ENCODE measurements at places on chromosomes 16 and 17.

- DNase-seq = no peak
These were observed 166.6 kb downstream of the PHKB start for GRCh38 chr16:47627721-47628120.

GRCh38 chr17:31144428-31144827 is 49.7 kb downstream of the NF1 start:
- no peak for DNase-seq

- DNase-seq = no peak
These were observed 16.2 kb upstream of the FOXF1 start for GRCh38 chr16:86494039-86494564.

- DNase-seq = no peak
These were observed 27.3 kb upstream of the STH start for GRCh38 chr17:45971698-45972141.

GRCh38 chr16:30353438-30354129 is 1.5 kb downstream of the CD2BP2 start:
- no peak for DNase-seq

DNA sequence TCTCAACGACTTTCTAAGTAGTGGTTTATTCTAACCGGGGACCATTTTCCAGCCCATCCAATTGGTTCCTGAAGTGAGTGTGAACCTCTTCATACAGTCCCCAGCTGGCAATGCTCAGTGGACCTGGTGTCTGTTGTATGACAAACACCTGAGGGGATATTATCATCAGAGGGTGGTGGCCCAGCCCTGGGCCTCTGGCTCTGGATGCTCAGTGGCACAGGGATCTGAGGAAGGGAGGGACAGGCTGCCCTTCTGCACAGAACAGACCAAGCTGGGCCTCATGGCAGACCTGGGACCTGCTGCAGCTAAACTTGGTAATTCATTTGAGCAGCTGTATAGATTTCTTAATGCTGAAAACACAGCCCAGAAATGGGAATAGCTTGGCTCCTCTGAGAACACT is 72.6 kb downstream of the IRX5 start:
- no peak for DNase-seq

DNA sequence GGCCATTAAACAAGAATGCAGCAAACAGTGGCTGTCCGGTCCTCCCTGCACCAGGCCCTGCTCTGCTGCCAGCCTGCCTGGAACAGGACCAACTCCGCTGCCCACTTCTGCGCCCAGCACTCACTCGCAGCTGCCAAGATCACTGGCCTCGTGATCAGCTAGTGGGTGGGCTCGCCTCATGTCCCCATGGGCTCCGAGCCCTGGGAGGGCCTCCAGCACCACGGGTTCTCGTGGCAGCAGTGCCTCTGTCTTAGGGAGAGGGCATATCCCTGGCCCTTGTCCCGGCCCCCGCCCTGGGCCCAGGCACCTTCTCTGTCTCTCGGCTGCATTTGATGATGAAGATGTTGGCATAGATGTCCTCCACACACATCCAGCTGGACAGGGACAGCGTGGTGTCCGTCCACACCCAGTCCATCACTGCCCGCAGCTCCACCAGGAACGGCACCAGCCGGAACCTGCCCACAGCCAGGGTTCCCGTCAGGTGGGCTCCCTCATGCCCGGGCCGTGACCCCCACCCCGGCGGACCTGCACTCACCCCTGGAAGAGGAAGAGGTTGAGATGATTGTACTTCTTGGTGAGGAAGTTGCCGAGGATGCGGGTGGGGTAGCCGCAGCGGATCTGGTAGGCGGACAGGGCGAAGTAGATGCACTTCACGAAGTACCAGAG is 13.1 kb downstream of the CTU2 start:
- no peak for DNase-seq

DNA sequence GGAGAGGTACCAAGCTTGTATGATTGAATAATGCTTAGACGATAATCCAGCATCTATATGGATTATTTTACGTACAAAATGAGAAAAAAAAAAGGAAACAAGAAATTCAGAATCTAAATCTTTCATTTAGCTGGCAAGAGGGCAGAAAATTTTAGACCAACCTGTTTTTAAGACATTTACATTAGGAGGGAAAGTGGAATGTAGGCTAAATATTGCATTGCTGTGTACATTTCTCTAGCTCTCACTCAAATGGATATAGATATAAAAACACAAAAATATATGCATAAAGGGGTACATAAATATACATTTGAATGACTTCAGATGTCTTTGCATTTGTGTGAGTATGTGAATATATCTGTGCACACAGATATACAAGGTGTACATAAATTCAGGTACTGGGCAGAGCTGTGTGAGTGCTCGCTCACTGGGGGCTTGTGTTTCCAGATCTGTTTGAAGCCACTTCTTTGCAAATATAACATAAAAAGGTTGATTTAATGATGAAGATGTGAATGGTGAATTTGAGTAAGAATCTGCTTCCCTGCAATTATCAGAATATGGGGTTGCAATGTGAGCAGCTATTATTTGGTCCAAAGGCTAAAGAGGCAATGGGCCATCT is 14.2 kb upstream of the ZFHX3 start:
- no peak for DNase-seq

DNA sequence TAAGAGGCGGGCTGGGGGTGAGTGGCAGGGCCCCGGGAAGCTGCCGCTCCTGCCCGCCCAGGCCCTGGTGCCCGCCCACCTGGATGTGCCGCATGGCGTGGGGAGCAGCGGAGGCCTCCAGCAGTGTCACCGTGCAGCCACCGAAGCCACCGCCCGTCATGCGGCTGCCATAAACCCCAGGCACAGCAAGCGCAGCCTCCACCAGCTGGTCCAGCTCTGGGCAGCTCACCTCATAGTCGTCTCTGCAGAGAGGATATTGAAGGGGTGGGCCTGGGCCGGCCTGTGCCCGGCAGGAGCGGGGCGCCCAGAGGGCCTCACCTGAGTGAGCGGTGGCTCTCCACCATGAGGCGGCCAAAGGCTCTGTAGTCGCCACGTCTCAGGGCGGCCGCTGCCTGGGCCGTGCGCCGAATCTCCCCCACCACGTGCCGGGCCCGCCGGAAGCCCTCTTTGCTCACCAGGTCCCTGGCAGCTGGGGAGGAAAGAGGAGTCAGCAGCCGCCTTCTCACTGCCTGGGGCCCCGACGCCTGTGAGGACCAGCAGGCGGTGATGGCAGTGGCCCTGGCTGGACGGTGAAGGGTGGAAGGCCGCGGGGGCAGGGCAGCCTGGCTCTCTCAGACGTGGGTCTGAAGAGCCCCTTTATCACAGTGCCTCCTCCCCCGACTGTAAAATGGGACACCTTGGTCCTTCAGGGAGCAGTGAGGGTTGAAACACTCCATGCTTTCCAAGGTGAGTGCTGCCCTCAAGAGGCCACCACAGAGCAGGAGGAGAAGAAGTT is 6.7 kb downstream of the GALK1 start:
- peak; percentile 18 for DNase-seq

- DNase-seq = no peak
These were observed 42.3 kb downstream of the MAPT start for GRCh38 chr17:45936610-45937009.

DNA sequence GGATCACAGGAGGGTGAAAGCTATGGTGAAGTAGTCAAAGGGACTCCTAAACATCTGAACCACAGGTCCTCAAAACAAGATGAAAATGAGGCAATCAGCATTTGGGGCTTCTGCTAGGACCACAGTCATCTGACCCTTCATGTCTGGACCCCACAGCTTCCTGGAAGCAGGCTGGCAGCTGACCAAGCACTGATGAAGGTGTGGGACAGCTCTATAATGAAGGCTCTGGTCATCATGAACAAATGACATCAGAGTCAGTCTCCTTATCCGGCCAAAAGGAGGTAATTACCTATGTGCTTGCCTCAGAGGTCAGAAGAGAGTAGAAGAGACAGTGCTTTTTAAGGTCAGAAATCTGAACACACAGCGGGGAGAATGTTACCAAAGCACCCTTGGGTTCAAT is 101.2 kb upstream of the GNAO1 start:
- DNase-seq = no peak

GRCh38 chr17:49548506-49549310 is 27.0 kb upstream of the NXPH3 start:
- DNase-seq = no peak

- no peak for DNase-seq
These were observed 31.8 kb downstream of the TOX3 start for GRCh38 chr16:52515068-52515671.

- DNase-seq = peak; percentile 78
These were observed 337.8 kb upstream of the CDH5 start for GRCh38 chr16:66028510-66029216.

DNA sequence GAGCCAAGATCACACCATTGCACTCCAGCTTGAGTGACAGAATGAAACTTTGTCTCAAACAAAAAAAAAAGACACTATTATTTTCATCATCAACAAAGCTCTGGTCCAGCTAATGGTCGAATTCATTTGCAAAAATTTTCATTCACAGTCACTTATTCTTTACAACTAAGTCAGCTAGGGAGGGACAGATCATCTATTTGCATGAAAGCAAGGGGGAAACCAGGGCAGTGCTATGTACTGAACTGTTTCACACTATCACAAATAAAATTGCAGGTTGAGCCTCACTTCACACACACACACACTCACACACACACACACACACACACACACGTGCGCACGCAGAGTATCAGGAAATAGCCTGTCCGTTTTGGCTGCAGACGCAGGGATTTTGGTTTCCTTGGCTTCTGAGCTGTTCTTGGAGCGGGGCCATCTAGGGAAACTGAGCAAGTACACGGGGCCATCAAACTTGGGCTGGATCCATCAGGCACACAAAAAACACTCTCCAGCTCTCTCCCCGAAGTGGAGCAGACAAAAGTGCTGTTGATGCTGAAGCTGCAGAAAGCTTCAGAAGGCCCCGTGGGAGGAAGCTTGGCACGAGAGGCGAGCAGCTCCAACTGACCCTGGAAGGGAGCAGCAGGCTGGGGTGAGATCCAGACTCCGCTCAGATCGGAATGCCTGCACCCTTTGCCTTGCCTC is 44.3 kb upstream of the HELZ start:
- peak; percentile 12 for DNase-seq

DNA sequence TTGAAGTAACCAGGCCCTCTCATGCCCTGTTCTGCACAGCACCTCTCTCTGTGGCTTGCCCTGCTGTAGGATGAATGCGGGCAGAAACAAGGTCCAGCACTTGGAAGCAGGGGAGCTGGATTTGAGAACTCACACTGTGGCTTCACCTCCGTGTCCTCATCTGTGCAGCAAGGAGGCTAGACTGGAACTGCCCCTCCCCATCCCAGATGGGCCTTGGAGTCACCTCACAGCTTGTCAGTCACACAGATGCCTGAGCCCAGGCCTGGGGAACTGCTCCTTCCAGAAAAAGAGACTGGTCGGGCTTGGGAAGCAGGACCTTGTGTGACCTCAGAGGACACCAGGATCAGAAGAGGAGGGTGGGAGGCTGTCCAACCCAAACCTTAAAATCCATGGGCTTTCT is 180.8 kb downstream of the CCT6B start:
- DNase-seq = no peak

DNA sequence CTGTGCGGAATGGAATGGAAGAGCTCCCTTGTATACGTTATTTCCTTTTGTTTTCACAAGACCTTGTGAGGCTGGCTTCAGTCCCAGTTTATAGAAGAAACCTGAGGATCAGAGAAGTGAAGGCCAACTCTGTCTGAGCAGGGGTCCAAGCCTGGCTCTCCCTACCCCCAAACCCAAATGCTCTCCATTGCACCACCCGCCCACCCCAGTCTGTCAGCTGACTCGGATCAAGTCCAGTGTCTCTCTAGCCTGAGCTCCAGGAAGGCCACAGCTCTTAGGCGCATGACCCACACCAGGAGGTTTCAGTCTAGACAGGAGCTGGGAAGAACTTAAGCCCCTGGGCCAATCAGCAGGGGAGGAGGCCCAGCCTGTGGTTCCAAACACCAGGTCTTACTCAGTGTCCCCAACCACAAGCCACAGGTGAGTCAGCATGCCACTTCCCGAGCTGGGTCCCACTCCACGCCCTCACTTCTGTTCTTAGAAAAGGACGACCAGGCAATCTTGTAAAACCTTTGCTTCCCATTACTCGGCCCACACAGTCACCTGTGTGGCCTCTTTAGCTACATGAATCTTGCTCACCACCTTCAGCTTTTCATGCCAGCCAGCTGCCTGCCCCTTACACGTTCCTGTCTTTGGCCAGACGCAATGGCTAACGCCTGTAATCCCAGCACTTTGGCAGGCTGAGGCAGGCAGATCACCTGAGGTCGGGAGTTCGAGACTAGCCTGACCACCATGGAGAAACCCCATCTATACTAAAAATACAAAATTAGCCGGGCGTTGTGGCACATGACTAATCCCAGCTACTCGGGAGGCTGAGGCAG is 27.8 kb downstream of the TK2 start:
- peak; percentile 99 for DNase-seq

- no peak for DNase-seq
These were observed 29.8 kb upstream of the KCNJ2 start for GRCh38 chr17:70139449-70139993.

GRCh38 chr17:32558997-32559650 is 72.3 kb downstream of the CDK5R1 start:
- no peak for DNase-seq

- peak; percentile 86 for DNase-seq
These were observed 40.1 kb downstream of the NLRC5 start for GRCh38 chr16:57029161-57030160.

GRCh38 chr17:43324205-43324893 is 74.4 kb upstream of the ARL4D start:
- no peak for DNase-seq

DNA sequence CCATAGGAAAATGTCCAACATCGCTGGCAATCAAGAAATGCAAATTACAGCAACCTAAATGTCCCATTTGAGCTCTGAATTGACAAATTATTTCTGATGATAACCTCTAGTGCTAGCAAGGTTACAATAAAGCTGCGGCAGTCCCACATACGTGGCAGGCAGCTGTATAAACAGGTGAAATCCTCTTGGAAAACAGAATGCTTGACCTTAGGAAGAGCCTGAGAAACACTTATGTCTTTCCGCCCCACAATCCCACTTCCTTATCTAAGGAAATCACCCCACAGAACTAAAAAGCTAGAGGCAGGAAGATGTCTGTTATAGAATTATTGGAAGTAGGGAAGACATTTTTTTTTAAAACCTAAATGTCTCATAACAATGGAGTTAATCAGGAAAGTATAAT is 154.3 kb downstream of the KATNIP start:
- DNase-seq = no peak

- peak; percentile 70 for DNase-seq
These were observed 31.1 kb upstream of the COX10 start for GRCh38 chr17:14038206-14038605.

DNA sequence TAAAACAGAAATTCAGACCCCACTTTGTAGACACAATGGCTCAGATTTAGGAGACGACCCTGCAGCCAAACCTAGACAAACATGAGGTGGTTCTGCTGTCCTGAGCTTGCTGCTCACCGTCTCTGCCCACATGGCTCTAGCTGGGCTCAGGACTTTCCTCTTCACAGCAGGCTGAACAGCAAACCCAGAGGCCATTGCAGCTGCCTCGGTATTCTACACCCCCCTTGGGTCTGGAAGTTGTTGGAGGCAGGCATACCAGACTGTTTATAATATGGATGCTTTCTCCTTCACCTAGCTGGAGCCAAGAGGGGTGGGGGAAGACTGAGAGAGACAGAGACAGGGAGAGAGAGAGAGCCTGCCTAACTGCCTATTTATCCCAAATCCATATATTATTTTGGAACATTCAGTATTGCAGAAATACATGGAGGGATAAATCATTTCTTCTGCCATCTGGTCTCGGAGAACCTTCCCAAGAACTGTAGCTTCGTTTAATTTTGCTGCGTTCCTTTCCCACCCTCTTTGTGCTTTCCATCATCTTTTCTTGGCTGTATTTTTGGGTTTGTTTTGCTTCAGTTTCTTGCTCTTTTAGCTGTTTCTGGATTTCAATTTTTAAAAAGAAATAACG is 628.2 kb upstream of the RBFOX1 start:
- DNase-seq = no peak
